Activated B cell treated with CpG ODN at 0.5 μM for 24 hours (primary cell): ENCODE measurements at places on chromosomes 1 and 21. TPM values are rescaled to one million over a fixed set of nuclear protein-coding genes. Genes with fewer than 3 reads are reported as not detected.

DNA sequence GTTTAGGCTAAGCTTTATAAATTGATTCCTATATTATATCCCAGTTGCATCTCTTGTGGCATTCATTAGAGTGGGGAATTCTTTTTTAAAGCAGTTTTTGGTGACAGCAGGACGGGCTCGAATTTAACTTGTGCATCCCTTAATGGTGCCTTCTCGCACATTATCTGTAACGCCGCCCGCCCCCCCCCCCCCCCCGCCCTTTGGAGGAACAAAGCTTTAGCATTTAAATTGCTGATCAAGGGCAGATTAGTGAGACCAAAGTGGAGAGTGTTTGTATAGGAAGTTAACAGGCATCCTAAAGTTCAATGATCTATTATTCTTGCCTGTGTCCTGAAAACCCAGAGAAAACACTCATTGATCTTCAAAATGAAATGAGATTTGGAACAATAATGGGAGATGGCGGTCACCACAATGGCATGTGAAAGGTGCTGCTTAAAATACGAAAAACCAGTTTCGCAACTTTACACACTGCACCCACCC, 2.2 kb downstream of the LMO4 start:
- H3K4me1 ChIP-seq, result peaks cover 64% of the 10 kb centered on the region
- peak overlapping the region; percentile 95 for H3K4me3 ChIP-seq
- H3K27me3 ChIP-seq, result no peaks in the 10 kb centered on the region

DNA sequence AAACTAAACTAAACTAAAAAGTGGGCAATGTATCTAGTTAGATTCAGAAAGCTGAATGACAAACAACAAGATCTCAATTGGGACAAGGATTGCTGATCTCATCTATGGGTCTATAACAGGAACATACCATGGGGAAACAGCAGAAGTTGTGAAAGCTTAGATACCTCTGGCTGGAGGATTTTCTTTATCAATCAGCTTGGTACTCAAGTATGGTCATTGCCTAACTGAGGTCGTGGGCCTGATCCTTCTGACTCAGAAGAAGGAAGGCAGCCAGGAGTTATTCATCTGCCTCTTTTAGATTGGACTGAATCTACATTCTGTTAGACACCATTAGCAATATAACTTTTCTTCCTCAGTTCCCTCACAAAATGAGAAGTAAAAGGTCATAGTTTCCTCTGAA, 39.7 kb downstream of the DNTTIP2 start:
- H3K27me3 ChIP-seq, result no peaks in the 10 kb centered on the region
- H3K36me3 ChIP-seq, result peaks cover 1% of the 10 kb centered on the region
- H3K4me1 ChIP-seq, result peaks cover 2% of the 10 kb centered on the region
- no peak overlapping the region for H3K4me3 ChIP-seq
- H3K27ac ChIP-seq, result no peak overlapping the region

DNA sequence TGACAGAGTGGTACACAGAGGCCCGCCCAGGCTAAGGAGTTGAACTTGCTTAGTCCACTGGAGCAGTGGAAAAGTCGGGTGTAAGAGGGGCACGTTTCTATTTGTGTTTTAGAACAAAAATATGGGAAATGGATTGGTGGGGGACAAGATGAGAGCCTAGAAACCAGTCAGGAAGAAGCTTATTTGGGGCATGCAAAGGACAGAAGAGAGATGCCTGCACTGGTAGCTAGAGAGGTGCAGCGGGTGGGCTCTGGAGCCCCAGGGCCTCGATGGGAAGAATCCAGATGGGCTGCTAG, 1.2 kb upstream of the LIN9 start:
- no peak for DNase-seq
- no peak overlapping the region for H3K27ac ChIP-seq
- H3K4me3 ChIP-seq, result peak overlapping the region; percentile 70
- peaks cover 10% of the 10 kb centered on the region for H3K4me1 ChIP-seq
- peaks cover 4% of the 10 kb centered on the region for H3K27me3 ChIP-seq
- H3K36me3 ChIP-seq, result no peaks in the 10 kb centered on the region

Gene AQP10
- not detected in 2 replicates for total RNA-seq

GRCh38 chr1:93758842-93759515, 77.3 kb upstream of the BCAR3 start:
- H3K4me1 ChIP-seq, result peaks cover 11% of the 10 kb centered on the region
- no peak overlapping the region for H3K4me3 ChIP-seq
- H3K27me3 ChIP-seq, result no peaks in the 10 kb centered on the region
- no peak overlapping the region for H3K27ac ChIP-seq
- no peaks in the 10 kb centered on the region for H3K36me3 ChIP-seq

- H3K36me3 ChIP-seq, result peaks cover 12% of the 10 kb centered on the region
- no peaks in the 10 kb centered on the region for H3K27me3 ChIP-seq
Measured at GRCh38 chr1:35334485-35334884, 66.0 kb downstream of the ZMYM4 start.

DNA sequence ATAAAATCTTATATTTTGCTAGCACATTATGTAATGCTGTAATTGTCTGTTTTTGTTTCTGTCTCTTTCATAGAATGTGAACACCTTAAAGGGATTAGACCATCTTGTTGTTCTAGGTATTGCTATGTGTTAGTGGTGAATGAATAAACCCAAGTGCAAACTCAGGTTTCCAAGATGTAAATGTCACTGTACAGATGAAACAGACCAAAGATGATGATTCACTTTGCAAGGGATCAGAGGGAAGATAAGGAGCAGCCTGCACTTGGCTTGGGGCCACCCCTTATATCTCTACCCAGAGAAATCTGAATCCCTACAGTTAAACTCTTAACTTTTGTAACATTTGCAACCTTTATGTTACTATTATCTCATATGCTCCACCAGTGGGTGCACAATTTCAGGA, 25.4 kb downstream of the UROD start:
- no peak overlapping the region for H3K27ac ChIP-seq
- no peak for DNase-seq
- no peaks in the 10 kb centered on the region for H3K27me3 ChIP-seq
- H3K4me1 ChIP-seq, result peaks cover 7% of the 10 kb centered on the region

DNA sequence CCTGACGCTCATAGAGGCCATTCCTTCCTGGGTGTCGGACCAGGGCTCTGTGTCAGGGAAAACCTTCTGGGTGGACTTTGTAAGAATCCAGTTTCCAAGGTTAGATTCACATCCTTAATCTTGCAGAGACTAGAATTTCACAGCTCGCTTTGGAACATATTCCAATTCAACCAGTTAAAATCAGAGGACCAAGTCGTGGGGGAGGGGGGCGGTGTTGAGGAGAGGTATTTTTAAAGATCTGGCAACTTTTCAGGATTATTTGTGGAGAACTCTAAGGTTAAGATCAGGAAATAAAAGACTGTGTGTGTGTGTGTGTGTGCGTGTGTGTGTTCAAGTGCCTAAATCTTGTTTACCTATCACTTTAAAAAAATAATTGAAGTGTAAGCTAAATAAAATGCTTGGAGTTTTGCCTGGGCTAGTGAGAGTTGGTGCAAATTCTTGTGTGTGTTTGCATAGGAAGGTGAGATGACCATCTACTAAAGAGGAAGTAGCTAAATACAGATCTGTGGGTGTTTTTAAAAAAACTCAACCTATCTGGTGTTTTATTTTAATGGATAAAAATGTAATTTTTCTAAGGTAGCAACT, 21.8 kb downstream of the TENT5C start:
- H3K36me3 ChIP-seq, result peaks cover 60% of the 10 kb centered on the region
- H3K4me1 ChIP-seq, result peaks cover 91% of the 10 kb centered on the region
- peak overlapping the region; percentile 36 for H3K4me3 ChIP-seq
- no peaks in the 10 kb centered on the region for H3K27me3 ChIP-seq

Gene ABCG1
- 2.3 and 3.4 TPM in 2 replicates for total RNA-seq

DNA sequence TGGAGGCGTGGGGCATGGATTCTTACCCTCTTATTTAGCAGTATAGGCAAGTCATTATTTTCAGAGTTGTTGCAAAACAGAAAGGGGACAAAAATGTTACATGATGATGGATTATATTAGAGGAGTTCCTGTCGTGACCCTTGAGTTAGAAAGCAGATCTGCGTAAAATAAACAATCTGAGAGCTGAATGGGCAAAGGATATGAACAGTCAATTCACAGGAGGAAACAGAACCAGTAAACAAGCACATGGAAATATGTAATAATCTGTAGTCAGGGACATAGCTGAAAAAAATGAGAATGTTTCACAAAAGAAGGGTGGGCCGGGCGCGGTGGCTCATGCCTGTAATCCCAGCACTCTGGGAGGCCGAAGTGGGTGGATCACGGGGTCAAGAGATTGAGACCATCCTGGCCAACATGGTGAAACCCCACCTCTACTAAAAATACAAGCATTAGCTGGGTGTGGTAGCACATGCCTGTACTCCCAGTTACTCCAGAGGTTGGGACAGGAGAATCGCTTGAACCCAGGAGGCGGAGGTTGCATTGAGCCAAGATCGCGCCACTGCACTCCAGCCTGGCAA, 20.9 kb downstream of the RCAN1 start:
- no peaks in the 10 kb centered on the region for H3K36me3 ChIP-seq
- no peaks in the 10 kb centered on the region for H3K4me1 ChIP-seq
- no peak for DNase-seq
- H3K27ac ChIP-seq, result no peak overlapping the region

GRCh38 chr1:198320759-198321158, 164.0 kb downstream of the NEK7 start:
- no peak overlapping the region for H3K4me3 ChIP-seq
- no peaks in the 10 kb centered on the region for H3K27me3 ChIP-seq
- H3K27ac ChIP-seq, result no peak overlapping the region
- H3K36me3 ChIP-seq, result peaks cover 39% of the 10 kb centered on the region
- DNase-seq, result no peak
